ENCODE measurements at places on chromosomes 3 and 15.

DNA sequence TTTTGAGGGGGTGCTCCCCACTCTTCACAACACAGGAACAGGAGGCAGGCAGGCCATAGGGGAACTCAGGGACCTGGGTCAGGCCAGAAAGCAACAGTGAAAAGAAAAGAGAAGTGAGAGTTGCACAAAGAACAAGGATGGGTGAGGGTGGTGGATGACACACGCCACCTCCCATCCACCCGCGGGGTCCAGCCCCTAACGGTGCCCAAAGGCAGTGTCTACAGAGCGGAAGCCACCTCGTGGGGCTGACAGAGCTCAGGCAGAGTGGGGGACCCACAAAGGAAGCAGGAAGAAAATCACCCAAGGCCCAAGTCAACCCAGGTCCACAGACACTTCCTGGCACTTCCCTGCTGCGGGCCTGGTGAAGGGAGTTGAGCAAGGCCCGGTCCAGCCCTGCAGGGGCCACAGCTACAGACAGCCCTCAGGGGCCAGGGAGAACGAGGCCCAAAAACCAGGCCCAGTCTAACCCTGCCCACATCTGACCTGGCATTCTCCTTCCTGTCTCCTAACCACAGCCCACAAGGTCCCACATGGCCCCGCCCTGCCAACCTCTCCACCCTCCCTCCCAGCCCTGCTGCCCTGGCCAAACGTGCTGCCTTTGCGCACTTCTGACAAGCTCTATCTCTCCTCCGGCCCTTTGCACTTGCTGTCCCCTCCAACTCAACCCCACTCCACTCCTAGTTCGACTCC is 5.9 kb downstream of the NUP210 start:
- DNase-seq, result no peak

DNA sequence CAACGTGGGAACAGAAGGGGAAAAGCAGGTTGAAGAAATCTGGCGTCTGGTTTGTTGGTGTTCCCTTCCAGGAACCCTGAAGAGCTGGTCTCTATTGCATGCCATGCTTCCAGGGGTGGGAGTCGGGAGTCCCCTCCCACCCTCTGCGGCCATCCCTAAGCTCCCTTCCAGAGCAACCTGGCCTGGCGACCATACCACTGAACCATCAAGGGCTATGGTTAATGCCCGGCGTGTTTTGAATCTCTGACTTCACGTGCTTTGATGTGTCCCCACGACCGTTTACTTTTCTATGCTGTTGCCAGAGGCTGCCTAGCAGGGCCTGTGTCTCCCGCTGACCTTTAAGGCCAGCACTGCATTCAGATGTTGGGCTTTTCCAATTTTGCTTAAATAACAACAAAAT is 696 bp upstream of the SNRK start:
- no peak for DNase-seq

GRCh38 chr15:52667597-52667996 is 11.6 kb downstream of the ATOSA start:
- DNase-seq, result no peak

DNA sequence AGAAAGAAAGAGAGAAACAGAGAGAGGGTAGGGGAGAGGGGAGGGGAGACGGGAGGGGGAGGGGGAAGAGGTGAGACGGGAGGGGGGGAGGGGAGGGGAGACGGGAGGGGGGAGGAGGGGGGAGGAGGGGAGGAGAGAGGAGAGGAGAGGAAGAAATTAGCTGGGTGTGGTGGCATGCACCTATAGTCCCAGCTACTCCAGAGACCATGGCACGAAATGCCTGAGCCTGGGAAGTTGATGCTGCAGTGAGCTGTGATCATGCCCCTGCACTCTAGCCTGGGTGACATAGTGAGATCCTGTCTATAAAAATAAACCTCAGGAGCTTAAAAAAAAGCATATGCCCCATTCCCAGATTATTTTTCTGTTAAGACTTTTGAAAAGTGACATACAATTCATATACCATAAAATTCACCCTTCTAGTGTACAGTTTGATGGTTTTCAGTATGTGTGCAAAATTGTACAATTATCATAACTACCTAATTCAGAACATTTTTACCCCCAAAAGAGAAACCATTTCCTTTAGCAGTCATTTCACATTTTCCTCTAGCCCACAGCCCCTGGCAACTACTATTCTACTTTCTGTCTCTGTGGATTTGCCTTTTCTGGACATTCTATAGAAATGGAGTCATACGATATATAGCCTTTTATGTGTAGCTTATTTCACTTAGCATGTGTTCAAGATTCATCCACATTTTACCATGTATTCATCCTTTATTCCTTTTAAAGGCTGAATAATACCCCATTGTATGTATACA is 699.6 kb downstream of the FHIT start:
- DNase-seq, result no peak

DNA sequence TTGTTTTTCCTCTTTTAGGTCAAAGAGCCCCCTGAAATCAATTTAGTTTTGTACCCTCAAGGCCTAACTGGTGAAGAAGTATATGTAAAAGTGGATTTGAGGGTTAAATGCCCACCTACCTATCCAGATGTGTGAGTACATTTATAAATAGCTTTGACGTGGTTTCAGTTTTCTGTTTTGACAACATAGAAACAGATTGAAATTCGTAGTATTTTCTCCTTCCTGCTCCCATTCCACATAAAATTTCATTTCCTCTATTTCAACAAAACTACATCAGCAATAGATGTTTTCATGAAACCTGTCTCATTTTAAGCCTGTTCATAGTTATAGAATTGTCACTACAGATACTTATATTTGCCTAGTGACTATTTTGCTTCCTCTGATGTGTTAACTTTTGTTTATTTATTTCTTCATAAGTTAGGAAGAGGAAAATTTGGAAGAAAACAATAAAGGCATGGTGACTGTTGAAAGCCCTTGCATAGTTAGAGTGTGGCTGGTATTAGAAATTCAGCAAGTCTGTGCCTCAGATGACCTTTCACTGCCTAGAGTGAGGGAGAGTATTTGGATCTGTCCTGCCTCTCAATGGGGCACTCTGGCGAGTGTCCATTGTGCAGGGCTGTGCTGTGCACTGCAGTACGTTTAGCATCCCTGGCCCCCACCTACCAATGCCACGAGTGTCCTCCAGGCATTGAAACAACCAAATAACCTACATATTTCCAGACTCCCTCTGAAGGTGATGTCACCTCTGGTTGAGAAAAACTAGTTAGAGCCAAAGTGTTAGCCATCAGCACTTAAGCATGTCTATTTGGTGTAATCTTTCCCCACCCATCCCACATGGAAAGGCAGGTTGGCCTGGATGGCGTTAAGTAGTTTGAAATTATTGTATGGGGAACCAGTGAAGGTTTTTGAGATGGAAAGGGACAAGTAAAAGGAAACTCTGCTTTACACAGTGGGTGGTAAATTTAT is 5.9 kb downstream of the EIF2AK4 start:
- no peak for DNase-seq

DNA sequence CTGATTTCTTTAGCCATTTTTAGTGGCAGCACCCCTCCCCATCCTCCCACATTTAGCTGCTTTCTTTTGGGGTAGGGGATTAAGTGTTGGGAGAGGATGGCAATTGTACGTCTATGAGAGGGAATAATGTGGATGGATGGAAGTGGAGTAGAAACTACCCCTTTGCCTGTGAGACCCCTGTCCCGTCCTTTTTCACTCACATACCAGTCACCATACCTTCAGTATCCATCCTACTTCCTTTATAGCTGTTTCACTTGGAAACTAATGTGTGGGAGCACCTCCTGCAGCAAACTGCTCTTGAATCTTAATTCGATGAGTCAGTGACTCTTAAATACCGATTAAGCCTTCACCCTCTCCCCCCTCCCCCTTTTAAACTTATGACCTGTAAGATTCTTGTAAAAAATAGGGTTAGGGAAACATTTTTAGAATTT is 730 bp downstream of the SPRED1 start:
- DNase-seq, result peak; percentile 35

DNA sequence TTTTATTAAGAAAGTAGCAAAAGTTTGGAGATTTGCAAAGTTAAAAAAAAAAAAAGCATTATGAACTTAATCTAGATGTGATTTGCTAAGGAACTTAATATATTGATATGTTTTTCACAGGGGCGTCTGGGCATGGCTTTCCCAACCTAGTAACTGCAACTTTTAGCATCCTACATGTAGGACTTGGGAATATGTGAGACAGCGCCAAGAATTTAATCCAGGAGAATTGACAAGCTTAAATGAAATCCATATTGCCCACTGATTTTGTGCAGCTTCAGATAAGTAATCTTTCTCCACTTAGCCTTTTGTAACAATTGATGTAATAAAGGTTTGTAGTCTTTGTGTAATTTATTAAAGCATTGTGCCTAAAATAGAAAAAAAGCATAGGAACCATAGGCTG is 982 bp upstream of the GABPB1 start:
- DNase-seq, result no peak

DNA sequence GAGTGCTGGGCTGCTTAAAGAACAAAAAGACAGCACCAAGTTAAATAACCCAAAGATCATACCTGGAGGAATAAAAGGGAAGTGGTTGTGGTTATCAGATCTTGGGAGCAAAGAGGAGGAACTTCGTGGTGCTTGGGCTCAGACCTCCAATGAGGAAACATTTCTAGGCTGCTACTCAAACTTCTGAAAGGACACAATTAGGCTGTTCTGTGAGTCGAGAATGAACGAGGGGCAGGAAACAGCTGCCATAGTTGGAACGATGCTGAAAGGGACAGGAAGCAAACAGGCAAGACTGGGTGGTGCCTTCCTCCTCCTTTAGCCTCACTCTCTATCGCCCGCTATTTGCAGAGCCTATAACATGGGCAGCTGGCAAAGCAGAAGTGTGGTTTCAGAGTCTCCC is 276.3 kb upstream of the ARRDC4 start:
- DNase-seq, result no peak

DNA sequence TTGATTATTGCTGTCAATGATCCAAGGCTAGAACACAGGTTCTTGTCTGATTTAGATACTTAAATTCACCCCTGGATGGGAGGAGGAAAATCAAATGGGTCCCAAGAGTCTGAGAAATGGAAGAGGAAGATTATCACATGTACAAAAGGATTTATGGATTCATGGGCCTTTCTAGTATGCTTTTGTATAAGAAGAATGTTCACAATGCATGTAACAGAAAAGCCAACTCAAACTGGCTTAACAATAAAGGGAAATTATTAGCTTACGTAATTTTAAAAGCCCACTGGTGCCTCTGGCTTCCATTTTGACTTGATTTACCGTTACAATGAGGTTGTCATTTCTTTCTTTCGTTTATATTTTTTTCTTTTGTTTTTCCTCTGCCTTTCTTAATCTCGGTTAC is 782.5 kb upstream of the GRM7 start:
- DNase-seq, result no peak

- DNase-seq, result no peak
These were observed 5.2 kb downstream of the WDR5B start for GRCh38 chr3:122410639-122411038.

Measured in GM03348 (cell line).